ENCODE measurements at places on chromosomes 7 and 10. TPM values are rescaled to one million over a fixed set of nuclear protein-coding genes. Genes with fewer than 3 reads are reported as not detected.
A peak's percentile ranks its signal among the peaks of the same experiment; 100 is the strongest.

DNA sequence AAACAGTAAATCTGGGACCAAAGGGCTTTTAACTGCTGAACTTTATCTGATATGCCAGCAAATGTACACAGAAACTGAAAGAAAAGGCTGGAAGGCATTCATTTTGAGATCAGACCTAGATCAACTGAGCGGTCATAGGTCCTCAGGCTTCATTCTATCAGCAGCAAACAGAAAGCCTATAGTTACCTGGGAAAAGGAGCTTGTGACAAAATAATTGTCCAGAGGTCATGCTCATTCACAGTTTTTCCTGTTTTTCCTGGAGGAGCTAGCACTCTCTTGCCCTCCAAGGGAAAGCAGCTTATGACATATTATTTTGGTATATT is 320.2 kb downstream of the AHR start:
- H3K27me3 ChIP-seq = no peaks in the 10 kb centered on the region
- no peak for DNase-seq

DNA sequence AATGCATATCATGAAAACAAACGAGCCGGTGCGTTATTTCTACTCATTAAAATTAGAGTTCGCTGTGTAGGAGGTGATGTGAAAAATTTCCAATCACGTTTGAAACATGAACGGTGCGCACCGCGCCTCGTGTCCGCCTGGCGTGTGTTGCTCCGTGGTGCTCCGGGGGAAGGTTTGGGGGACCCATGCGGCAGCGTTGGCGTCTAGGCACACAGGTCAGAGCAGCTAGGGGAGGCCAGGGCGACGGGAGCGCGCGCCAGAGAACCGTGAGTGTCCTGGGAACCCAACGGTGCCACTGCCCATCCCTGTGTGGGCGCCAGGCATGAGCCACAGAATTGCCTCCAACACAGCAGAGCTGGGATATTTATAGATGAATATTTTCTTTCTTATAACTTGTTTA is 70.6 kb upstream of the ADARB2 start:
- H3K36me3 ChIP-seq = no peaks in the 10 kb centered on the region
- no peaks in the 10 kb centered on the region for H3K4me1 ChIP-seq
- no peak overlapping the region for H3K27ac ChIP-seq
- H3K4me3 ChIP-seq = no peak overlapping the region
- no peak for DNase-seq
- H3K27me3 ChIP-seq = peaks cover 14% of the 10 kb centered on the region

- H3K27me3 ChIP-seq = no peaks in the 10 kb centered on the region
- no peaks in the 10 kb centered on the region for H3K36me3 ChIP-seq
- no peak overlapping the region for H3K4me3 ChIP-seq
- peaks cover 48% of the 10 kb centered on the region for H3K4me1 ChIP-seq
- peak overlapping the region; percentile 65 for H3K27ac ChIP-seq
- no peak for DNase-seq
These were observed 1.3 kb upstream of the PAPSS2 start for GRCh38 chr10:87658321-87658795.

DNA sequence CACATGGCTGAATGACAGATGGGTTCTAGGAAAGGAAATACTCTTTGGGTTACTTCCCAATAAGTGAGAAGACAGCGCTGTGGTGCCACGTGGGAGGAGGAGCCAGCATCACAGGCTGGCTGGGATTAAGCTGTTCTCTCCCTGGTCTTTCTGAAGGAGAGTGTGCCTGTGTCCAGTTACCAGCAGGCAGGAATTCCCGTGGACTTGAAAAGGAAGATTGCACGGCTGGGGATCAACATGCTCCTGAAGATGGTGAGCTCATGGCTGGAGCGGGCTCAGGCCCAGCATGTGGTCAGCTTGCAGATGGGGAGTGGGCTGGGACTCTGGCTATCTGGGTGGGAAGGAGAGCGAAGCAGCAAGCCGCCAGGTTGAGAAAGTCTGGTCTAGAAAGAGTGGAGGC is 8.1 kb downstream of the ADCK2 start:
- peaks cover 37% of the 10 kb centered on the region for H3K36me3 ChIP-seq
- H3K4me1 ChIP-seq = peaks cover 5% of the 10 kb centered on the region
- H3K27ac ChIP-seq = no peak overlapping the region
- no peak for DNase-seq
- no peaks in the 10 kb centered on the region for H3K27me3 ChIP-seq

- no peaks in the 10 kb centered on the region for H3K4me1 ChIP-seq
- no peak overlapping the region for H3K4me3 ChIP-seq
- no peak overlapping the region for H3K27ac ChIP-seq
- peaks cover 12% of the 10 kb centered on the region for H3K27me3 ChIP-seq
- no peaks in the 10 kb centered on the region for H3K36me3 ChIP-seq
- no peak for DNase-seq
These were observed 13.1 kb upstream of the UCMA start for GRCh38 chr10:13247246-13247645.

DNA sequence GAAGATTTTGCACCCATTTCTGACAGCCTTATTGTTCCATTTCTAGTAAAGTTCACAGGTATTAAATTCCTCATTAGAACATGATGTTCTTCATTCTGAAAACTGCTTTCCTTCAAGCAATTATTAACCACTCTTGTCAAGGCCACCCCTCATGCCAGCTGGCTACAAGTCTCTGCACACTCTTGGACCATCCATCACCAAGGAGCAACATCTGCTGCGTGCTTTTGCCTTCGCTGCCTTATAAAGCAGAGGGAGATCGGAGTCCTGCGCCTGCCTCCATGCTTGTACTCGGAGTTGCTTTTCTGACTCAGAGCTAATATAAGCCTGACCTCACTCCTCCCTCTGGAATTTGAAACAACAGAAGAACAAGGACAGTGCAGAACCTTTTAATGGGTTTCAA is 529.9 kb upstream of the DPP6 start:
- H3K27ac ChIP-seq = no peak overlapping the region
- no peak for DNase-seq
- no peaks in the 10 kb centered on the region for H3K36me3 ChIP-seq
- H3K27me3 ChIP-seq = no peaks in the 10 kb centered on the region

DNA sequence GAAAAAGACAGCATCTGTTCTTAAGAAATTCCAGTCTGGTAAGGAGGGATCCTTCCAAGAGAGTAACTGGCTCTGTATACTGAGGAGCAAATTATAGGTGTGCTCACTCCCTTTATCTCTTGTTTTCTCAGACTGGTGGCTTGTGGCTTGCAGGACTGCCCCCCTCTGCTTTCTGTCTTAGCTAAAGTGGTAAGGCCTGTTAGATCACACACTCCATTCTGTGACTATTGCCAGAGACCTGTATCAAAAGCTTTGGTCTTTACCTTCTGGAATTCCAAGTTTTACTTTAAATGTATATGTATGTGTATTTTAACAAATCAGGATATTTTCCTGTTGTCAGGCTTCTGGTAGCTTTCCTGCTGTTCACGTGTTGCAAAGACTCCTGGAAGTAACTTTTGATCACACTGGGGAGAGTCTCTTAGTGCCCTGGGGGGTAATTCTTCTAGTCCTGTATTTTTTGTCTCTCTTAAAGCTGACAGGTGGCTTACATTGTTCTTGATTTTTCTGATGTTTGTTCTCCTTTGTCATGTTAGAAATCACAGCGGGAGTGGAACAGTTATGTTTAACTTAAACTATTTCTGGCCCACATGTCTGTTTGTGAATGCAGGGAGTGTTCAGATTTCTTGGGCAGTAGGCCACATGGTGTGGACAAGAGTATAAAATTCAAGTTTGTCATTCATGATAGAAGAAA is 99.0 kb downstream of the PLPP4 start:
- H3K27me3 ChIP-seq = no peaks in the 10 kb centered on the region
- peaks cover 9% of the 10 kb centered on the region for H3K4me1 ChIP-seq
- no peak overlapping the region for H3K4me3 ChIP-seq
- H3K36me3 ChIP-seq = no peaks in the 10 kb centered on the region
- DNase-seq = no peak

DNA sequence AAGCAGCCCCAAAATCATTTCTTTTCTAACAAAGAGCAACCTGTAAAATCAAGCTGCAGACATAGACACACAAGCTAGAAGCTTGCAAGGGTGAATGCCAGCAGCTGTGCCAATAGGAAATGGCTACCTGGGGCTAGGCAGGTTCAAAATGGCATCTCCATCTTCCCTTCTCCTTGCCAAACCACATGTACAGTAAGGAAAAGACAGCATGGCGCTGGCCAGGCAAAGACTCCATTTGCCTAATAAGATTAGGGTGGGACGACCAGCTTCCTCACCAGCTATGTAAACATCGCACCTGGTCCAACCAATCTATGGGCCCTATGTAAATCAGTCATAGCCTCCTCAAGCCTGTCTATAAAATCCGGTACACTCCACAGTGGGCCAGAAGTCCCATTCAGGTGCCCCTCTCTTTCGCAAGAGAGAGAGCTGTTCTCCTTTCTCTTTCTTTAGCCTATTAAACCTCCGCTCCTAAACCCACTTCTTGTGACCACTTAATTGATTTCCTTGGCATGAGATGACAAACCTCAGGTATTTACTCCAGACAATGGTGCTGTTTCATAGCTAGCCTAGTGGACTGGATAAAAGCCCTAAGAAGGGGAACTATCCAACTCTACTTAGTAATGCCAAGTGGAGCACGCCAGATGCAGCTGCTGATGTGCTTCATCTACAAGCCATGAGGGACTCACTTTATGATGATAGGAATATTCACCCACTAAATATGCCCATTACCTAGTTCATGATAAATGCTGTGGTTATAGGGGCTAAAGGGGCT is 44.1 kb downstream of the HTR7 start:
- no peaks in the 10 kb centered on the region for H3K4me1 ChIP-seq
- DNase-seq = no peak
- H3K4me3 ChIP-seq = no peak overlapping the region
- H3K36me3 ChIP-seq = no peaks in the 10 kb centered on the region
- no peak overlapping the region for H3K27ac ChIP-seq
- H3K27me3 ChIP-seq = no peaks in the 10 kb centered on the region

- no peaks in the 10 kb centered on the region for H3K36me3 ChIP-seq
- no peak overlapping the region for H3K4me3 ChIP-seq
- no peak overlapping the region for H3K27ac ChIP-seq
- H3K27me3 ChIP-seq = peaks cover 6% of the 10 kb centered on the region
These were observed 11.4 kb downstream of the BLNK start for GRCh38 chr10:96260014-96260413.

DNA sequence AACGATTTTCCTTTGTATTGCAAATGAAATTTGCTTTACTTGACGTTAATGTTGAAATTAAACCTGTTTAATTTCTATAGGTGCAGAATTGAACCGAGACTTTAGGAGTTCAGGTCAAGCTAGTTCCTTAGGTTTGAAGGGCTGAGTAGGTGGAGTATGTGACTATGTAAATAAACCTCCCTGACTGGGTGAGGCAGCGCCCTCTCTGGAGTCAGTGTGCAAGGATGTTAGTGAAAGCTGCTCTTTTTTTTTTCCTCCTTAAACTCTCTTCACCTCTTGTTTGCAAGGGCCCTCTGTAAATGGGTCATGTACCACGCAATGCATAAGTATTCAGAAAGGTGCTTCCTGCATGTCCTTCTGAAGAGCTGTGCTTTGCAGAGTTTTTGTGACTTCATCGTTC is 33.8 kb downstream of the GALNT17 start:
- no peak overlapping the region for H3K27ac ChIP-seq
- DNase-seq = no peak
- H3K36me3 ChIP-seq = no peaks in the 10 kb centered on the region
- H3K27me3 ChIP-seq = no peaks in the 10 kb centered on the region
- H3K4me1 ChIP-seq = no peaks in the 10 kb centered on the region

Gene GIMAP6
- not detected for total RNA-seq

Gene SEC23IP
- 78.9 TPM for total RNA-seq

Gene IDI2
- not detected for total RNA-seq

Gene CAMK2B
- total RNA-seq = not detected
